ENCODE measurements at places on chromosomes 13 and 19. TPM values are rescaled to one million over a fixed set of nuclear protein-coding genes. Genes with fewer than 3 reads are reported as not detected.

Gene NLRP4
- polyA plus RNA-seq: not detected

Gene ZNF285
- polyA plus RNA-seq: 0.94 TPM

Gene CYP4F2
- polyA plus RNA-seq: not detected

Gene ZNF625
- 3.1 TPM for polyA plus RNA-seq

Gene LDLR
- polyA plus RNA-seq: 187 TPM

Gene TBXA2R
- polyA plus RNA-seq: 1.1 TPM

Gene CEACAM4
- not detected for polyA plus RNA-seq
